ENCODE measurements at places on chromosomes 11 and 22.

DNA sequence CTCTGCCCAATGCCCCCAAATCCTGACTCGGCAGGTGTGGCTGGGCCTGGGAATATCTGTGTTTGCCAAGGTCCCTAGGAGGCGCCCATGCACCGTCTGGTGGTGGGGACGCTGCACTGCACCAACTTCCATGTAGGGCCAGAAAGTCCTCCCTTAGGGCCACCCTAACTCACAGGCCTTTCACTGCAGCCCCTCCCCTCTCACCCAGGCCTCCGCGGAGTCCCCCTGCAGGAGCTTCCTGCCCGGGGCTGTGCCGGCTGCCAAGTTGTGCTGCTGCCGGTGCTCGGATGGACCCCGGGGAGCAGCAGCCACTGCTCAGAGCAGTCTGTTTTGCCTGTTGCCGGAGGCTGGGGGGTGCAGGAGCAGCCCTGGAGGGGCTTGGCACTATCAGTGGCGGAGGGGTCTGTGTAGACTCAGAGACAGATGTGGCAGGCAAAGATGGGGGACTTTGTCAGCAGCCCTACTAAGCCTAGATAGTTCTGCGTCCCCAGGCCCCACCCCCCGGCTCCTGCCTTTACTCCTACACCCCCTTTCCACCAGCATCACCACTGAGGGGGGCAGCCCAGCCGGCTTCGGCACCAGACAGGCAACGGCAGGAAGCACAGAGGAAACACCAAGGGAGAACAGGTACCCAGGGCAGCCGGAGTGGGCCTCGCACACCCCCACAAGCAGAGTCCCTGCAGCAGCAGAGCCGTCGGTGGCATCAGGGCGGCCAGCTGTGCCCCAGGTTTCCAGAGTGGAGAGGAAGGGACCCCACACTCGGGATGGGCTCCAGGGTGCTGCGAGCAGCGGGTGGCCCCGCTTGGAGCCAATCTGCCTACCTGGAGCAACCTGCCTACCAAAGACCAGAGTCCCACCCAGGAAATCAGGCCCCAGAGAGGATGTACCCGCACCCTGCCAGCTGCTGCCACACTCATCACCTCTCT lies 124.3 kb downstream of the TRIM29 start:
- DNase-seq, result no peak

DNA sequence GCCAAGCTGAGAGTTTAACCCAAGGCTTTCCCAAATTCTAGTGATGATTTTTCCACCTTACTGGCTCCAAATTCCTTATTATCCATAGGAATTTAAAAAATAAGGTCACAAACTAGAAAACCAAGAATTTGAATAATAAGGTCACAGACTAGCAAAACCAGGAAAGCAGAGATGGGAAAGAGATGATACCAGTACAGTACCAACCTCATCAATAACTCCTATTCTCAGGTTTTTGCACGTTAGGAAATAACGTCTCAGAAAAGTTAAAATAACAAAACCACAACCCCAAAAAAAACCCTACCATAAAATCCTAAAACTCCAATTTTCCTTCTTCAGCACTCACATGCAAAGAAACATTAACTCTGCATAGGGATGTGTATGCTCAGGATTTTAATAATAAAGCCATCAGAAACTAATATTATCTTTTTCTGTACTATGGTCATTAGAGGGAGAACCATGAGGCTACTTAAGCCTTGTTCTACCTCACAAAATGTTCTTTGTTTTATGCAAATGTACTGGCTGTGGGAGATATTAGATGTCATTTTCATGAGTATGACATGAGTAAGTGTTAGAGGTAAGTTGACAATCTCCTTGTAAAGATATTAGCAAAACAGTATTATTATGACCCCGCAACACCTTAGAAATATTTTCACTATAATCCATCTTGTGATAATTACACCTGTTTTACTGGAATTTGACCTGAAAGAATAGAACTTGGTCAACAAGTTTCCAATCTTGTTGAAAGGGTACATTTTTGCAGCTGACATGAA lies 16.1 kb upstream of the EED start:
- DNase-seq, result no peak

GRCh38 chr11:20397281-20397680 lies 9.8 kb downstream of the PRMT3 start:
- no peak for DNase-seq

- DNase-seq, result no peak
These were observed at the start of gene MMP10 for GRCh38 chr11:102780491-102780918. Gene MMP10 (minus strand): TSS chr11:102780628. CDS start chr11:102780591, 37 bp downstream.

- no peak for DNase-seq
These were observed 49.4 kb upstream of the CCDC90B start for GRCh38 chr11:83335446-83336070.

- DNase-seq, result no peak
These were observed 85.9 kb upstream of the GRK3 start for GRCh38 chr22:25478528-25478927.

- DNase-seq, result no peak
These were observed 8.2 kb downstream of the MMP8 start for GRCh38 chr11:102716527-102716926.

DNA sequence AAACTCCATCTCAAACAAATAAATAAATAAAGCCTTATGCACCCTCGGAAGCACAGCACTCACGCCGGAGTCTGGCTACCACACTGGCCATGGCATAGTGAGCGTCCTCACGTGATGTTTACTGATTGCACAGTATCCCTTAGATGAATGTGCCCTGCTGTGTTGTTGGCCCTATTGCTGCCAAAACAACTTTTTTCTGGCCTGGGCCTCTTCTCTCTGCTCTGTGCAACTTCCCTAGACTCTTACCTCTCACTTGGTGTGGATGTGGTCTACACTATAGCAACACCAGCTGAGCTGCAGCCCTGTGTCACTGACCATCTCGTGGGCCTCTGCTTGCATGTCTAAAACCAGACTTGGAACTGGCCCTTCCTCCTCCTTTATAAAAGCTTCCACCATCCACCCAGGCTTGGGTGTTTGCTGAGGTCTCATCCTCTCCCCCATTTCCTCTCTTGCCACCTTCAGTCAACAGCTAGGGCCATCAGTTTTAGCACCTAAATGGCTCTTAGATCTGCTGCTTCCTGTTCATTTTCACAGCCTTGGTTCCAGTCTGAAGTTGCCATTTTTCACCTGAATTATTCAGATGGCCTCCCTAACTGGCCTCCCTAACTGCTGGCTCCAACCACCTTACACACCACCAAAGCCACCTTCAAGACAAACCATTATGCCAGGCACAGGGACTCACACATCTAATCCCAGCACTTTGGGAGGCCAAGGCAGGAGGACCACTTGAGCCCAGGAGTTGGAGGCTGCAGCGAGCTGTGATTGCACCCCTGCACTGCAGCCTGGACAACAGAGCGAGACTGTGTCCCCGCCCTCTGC lies 9.2 kb downstream of the ZNF74 start:
- no peak for DNase-seq

GRCh38 chr11:66595245-66595904 lies 2.4 kb downstream of the CCS start:
- DNase-seq, result no peak

- DNase-seq, result no peak
These were observed 3.4 kb upstream of the TAGLN start for GRCh38 chr11:117195761-117196160.

GRCh38 chr22:43428521-43428920 lies 16.7 kb downstream of the MPPED1 start:
- DNase-seq, result no peak

DNA sequence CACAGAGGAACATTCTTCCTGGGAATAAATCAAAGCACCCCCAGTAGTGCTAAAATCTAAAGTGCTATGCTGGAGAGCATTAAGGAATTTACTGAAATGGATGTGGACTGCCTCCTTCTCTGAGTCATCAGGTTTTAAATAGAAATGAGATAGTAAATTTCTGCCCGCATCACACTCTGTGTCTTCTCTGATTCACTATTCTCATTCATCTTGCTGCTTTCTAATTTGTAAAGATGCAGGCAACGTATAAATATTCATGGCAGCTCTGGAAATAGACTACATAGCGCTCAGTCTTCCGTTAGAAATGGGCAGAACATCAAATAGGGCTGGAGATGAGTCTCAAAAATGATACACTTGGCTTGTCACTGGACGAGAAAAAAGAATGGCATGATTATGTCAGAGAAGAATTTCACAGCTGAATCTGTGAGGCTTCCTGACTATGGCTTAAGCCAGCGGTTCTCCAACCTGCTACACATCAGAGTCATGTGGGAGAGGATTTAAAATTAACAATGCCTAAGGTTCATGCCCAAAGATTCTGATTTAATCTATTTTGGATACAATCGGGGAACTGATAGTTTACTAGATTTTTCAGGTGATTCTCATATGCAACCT lies 178.2 kb downstream of the LRRC4C start:
- no peak for DNase-seq

DNA sequence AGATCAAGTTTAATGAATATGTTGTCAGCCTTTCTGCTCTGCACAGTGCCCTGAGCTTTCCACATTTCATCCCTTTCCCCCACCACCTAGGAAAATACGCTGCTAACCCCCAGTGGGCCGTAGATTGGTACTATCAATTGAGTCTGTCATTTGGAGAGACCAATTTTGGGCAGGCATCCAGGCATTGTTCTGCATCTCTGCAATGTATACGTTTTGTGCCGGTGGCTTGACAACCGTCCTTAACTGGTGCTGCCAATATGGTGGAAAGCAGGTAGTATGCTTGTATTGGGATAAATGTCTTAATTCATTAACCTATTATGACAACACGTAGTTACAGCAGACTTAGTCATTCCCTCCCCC lies 1.3 kb downstream of the ELMOD1 start:
- DNase-seq, result no peak

GRCh38 chr11:46760429-46761128 lies 41.6 kb downstream of the F2 start:
- DNase-seq, result no peak

DNA sequence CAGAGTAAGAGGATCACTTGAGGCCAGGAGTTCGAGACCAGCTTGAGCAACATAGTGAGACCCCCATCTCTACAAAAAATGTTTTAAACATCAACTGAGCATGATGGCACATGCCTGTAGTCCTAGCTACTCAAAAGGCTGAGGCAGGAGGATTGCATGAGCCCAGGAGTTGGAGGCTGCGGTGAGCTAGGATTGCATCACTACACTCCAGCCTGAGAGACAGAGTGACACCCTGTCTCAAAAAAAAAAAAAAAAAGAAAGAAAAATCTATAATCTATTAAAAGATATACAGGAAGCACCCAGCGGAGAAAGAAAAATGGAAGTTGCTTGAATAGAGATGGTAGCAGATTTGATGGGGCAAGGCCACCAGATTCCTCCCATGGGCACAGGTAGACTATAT lies 61.8 kb downstream of the FAM83F start:
- DNase-seq, result no peak

DNA sequence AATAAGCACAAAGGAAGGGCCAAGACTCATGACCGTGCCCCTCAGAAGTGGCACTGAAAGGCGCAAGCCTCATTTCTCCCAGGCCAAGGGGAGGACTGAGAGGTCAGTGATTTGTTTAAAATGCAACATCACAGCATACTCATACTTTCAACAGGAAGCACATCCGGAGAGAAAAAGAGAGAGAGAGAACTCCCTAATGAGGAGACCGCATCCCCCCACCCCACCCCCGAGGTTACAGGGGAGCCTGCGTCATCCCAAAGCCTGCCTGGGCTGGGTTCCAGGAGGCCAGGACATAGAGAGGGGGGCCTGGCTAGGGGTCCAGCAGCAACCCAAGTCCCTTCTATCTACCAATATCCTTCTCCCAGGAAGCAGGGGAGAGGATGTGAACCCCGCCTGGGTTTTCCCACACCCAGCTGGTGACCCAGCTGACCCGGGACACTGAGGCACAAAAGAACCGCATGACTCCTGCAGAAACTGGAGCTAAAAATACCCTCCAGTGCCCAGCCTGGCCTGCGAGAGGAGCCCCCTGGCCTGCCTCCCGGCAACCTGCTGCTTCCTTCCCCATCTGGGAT lies 3.8 kb downstream of the CSNK1E start:
- no peak for DNase-seq

- no peak for DNase-seq
These were observed 634 bp downstream of the TIMM8B start for GRCh38 chr11:112085822-112086421.

DNA sequence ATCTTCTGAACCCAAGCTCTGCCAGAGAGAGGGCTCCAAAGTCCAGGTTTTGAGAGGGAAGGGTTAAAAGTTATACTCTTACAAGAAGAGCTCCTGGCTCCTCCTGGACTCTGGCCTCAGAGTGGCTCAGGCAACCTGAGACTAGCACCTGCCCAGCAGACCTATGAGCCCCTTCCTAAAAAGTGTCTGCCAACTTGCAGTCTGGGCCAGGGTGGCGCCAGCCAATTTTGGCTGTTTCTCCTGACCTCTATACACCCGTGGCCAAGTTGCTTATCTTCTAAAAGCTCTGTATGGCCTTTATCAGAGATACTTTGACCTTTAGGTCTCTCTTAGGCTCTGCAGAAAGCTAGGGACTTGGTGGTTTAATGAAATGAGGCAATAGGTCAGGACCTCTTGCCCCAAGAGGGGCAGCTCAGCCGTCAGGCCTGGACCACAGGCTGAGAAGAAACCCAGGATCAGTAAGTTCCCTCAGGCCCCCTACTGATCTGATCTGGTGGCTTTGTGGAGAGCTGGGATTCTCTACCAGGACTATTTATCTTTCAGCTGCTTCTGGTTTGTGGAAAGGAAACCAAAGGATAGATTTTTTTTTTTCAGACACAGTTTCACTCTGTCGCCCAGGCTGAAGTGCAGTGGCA lies 10.3 kb upstream of the UCP3 start:
- DNase-seq, result no peak

- DNase-seq, result no peak
These were observed 108.7 kb upstream of the CD82 start for GRCh38 chr11:44456544-44457300.

GRCh38 chr11:74427384-74427886 lies 29.2 kb upstream of the PGM2L1 start:
- DNase-seq, result no peak

GRCh38 chr22:24827296-24827695 lies 21.3 kb downstream of the SGSM1 start:
- no peak for DNase-seq

DNA sequence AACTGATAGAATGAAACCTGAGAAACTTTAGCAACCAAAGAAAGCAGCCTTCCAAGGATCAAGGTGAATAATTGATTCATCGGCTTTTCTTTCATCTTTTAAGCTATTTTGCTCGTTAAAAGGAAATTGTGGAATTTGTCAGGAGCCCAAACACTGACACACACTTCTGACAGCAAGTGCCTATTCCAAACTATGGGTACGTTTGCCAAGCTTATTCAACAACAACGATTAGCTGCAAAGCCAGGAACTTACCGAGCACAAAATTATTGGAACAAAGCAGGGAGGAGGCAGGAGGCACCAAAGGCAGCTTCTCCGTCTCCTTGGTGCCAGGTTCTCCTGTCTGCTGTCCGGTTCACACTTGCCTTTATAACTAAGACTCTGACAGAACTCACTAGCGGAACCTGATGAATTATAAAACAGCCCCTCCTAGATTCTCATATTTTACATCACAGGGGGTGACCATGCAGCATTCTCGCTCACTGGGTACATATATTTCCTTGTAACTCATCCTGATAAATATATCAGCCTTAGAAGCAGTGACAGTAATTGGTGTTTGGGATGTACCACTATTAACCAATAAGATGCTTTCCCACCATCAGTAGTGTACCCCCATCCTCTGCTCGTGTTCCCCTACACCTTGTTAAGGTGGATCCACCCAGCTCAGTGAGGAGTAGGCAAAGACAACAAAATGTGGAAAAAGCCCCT lies 395.9 kb upstream of the CCDC90B start:
- DNase-seq, result no peak
